Right cardiac atrium (tissue), 5 donors: ENCODE measurements at places on chromosomes 4 and X. TPM values are rescaled to one million over a fixed set of nuclear protein-coding genes. Genes with fewer than 3 reads are reported as not detected.

- peak; percentile 43 for DNase-seq
These were observed 70.8 kb upstream of the HHIP start for GRCh38 chr4:144575181-144575580.

DNA sequence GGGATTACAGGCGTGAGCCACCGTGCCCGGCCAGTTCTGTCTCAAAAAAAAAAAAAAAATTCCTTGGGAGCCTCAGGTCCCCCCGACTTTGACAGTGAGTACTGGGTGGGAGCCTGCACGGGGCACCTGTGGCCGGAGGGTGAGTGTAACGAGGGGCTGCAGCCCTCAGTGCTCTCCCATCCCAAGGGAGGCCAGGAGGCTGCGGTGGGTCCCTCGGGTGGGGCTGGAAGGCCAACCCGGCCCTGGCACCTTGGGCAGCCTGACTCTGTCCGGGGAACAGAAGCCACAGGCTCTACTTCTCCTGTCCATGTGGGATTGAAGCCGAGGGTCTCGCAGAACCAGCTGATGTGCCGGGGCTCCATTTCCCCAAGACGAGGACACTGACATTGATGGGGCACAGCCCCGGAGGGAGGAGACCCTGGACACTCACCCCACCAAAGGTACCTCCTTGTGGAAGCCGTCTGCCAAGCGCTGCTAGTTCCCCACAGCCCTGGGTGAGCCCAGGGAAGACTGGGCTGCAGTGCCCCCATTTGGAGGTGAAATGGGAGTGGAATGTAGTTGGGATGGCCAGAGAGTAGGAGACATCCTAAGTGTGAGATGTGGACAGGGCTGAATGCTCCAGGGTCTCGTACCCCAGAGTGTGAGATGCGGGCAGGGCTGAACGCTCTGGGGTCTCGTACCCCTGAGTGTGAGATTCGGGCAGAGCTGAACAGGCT is 2.3 kb upstream of the SLC26A1 start:
- DNase-seq, result peak; percentile 48

LGI2 gene
- total RNA-seq, result 5.2 TPM

SYTL5 gene
- 0.06 TPM for total RNA-seq

MAGEC1 gene
- total RNA-seq, result not detected

GRCh38 chr4:109436504-109436903 is 2.9 kb downstream of the SEC24B start:
- DNase-seq, result no peak

- DNase-seq, result no peak
These were observed 20.4 kb downstream of the TMEM165 start for GRCh38 chr4:55416176-55416575.

GRCh38 chr4:8177956-8178355 is 19.3 kb upstream of the ABLIM2 start:
- DNase-seq, result no peak

GRCh38 chr4:156614536-156614935 is 357.1 kb downstream of the PDGFC start:
- DNase-seq, result no peak

GRCh38 chr4:153156263-153156662 is 48.0 kb upstream of the TRIM2 start:
- no peak for DNase-seq

AMTN gene
- not detected for total RNA-seq

- no peak for DNase-seq
These were observed 27.3 kb upstream of the ACSL4 start for GRCh38 chrX:109760209-109760921.

MAGEA2B gene
- total RNA-seq, result not detected

DNA sequence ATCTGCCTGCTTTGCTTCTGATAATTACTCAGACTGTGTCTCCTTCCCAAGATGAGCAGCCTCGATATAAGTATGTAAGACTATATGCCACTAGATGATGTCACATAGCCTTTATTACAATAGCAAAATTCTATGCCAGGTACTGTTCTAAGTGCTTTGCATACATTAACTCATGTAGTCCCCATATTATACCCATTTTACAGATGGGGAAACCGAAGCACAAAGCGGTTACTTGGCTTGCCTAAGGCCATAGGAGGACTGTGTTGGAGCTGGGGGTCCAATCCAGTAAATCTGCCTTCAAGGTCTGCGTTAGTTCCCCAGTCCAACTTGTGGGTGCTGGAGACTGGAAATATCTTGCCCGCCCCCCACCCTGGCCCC is 826 bp upstream of the SCML1 start:
- DNase-seq, result no peak

- DNase-seq, result no peak
These were observed 417.3 kb downstream of the SPRY1 start for GRCh38 chr4:123813901-123814300.

MORC4 gene
- 3.7 TPM for total RNA-seq

SLC39A8 gene
- total RNA-seq, result 79.9 TPM

SERPINA7 gene
- total RNA-seq, result not detected

DNA sequence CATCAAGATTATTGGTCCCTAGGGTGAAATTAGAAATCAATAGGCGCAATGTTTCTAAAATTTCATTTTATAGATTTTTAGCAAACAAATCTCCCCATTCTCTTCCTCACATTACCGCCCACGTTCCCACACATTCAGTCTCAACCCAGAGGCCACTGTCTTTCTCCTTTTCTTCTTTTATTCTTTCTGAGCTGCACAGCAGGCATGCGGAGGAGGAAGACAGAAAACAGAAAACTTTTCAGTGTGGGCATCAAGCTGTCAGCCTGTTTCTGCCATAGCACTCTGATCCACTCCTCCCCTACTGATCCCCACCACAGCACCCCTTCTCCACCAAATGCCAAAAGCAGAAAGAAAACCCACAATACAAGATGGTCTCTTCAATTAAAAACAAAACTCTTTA is 94.8 kb upstream of the ADAMTS3 start:
- no peak for DNase-seq

DNA sequence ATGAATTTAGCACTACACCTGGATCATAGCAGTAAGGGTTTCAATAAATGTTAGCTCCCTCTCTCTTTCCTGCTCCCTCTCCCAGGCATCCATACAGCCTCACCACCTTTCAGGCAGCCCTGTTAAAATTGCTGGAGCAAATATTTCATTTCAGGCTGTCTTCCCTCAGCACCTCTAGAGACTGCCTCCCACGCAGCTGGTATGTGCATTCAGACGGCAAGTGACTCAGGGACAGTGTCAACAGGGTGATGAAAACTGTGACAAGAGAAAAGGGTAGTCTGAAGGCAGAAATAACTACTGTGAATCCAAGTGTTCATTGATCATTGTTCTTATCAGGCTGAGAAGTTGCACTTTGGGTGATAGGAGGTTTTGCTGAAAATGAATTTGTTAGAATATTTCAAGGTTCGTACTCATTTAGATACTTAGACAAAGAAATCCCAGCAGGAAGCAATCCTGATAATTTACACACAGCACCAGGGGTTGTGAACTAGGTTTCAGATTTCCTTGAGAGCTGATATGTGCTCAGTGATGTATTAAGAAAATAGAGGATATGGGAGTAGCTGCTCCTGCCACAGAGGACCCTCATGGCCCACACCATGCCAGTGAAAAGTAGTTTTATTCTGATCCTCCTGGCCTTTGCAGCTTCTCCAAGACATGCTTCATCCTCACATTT is 424.2 kb downstream of the FGF13 start:
- DNase-seq, result no peak

CDX4 gene
- not detected for total RNA-seq

- DNase-seq, result no peak
These were observed 13.6 kb downstream of the SMIM20 start for GRCh38 chr4:25927361-25928195.

- DNase-seq, result no peak
These were observed 33.7 kb upstream of the SPP1 start for GRCh38 chr4:87941537-87942392.

DNA sequence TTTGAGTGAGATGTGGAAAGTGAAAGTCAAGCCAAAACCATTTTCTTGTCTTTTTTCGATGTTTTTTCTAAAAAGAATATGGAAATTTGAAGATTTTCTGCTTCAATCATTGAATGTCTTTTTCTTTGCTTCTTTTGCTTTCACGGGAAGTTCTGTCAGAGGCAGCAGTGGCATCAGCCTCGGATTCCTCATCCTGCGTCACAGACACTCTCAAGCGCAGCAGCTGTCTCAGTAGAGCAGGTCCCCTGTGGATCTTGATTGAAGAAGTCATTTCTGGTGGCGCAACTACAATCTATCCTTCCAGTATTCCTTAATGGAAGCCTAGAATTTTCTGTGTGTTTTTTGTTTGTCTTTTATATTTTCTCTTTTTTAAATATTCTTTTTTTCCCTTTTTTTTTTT is 52.7 kb upstream of the NEIL3 start:
- no peak for DNase-seq

DNA sequence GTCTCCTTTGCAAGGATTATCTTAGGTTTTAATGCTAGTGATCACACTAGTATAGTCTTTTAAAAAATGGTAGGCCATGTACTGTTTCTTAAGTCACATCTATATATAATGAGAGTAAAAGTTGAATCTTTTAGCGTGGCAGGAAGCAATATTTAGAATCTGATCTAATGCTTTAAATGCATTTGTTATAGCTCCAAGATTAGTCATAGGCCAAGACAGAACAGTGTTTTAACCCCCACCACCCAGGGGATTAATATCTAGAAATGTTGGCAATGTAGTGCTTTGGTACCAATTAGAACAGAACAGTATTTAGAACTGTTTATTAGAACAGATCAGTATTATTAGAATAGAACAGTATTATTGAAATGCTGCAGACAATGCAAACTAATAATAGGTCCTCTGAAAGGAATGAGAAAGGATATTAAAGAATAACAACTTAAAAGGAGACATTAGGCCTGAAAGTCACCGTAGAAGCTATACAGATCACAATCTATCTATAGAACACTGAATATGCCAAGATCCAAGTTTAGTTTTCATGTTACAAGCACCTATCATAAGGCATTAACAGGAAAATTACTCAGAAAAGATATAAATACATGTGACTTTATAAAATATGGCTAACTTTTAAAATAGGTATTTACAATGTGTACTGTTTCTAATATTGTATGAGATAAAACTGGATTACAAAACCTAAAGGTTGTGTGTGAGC is 146.2 kb downstream of the NPNT start:
- DNase-seq, result no peak

- no peak for DNase-seq
These were observed 45.3 kb downstream of the ANK2 start for GRCh38 chr4:113094802-113095201.

DNA sequence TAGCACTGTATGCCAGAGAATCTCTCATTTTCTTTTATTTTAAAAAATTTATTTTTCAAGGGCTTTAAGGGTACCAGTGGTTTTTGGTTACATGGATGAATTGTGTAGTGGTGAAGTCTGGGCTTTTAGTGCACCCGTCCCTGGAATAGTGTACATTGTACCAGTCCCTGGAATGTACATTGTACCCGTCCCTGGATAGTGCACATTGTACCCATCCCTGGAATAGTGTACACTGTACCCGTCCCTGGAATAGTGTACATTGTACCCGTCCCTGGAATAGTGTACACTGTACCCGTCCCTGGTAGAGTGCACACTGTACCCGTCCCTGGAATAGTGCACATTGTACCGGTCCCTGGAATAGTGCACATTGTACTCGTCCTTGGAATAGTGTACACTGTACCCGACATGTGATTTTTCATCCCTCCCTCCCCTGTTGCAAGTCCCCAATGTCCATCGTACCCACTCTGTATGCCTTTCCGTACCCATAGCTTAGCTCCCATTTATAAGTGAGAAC is 56.1 kb upstream of the HELT start:
- DNase-seq, result no peak

- DNase-seq, result no peak
These were observed 665 bp downstream of the PSMD10 start for GRCh38 chrX:108090491-108091263.

USP17L20 gene
- not detected for total RNA-seq

IL1RAPL2 gene
- not detected for total RNA-seq

DNA sequence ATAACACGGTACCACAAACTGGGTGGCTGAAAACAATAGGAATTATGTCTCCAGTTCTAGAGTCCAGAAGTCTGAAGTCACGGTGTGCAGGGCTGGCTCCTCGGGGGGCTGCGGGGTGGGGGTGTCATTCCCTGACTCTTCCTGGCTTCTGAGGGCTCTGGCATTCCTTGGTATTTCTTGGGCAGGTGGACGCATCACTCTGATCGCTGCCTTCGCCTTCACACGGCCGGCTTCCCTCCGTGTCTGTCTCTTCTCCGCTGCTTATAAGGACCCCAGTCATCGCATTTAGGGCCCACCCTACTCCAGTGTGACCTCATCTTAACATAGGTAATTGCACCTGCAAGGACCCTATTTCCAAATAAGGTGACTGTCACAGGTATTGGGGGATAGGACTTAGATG is 134.6 kb downstream of the CPZ start:
- DNase-seq, result no peak

UGT2B17 gene
- total RNA-seq, result not detected

- no peak for DNase-seq
These were observed 27.6 kb downstream of the UGT8 start for GRCh38 chr4:114626196-114626595.

DNA sequence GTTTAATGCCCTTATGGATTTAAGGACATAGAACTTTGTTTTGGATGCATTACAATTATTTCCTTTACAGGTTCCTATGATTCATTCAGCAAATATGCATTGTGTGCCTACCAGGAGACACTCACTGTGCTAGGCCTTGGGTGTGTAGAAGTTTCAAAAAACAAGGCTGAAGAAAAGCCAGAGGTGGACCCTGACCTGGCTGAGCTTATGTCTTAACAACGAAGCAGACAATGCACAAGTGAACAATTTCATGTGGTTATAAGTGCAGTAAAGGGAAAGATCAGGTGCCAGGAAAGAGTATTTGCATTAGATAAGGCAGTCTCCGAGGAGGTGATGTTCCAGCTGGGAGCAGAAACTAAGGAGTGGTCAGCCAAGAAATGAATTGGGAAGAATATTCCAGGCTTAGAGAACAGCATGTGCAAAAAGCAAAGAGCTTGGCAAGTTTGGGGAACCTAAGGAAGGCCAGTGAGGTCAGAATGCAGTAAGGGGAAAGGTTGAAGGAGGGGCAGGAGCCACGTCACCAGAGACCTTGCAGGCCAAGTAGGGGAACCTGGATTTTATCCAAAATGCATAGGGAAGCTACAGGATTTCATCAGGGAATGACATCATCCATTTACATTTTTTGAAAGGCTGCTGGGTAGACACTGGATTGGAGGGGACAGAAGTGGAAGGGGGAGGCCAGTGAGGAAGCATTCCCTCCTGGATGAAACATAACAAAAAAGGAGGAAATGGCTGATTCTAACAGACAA is 193.6 kb downstream of the SOWAHB start:
- no peak for DNase-seq

MAGEC2 gene
- not detected for total RNA-seq

ALB gene
- total RNA-seq, result 9.6 TPM

RTL9 gene
- total RNA-seq, result 0.32 TPM

- DNase-seq, result no peak
These were observed 122.5 kb upstream of the CLNK start for GRCh38 chr4:10806953-10807645.

DNA sequence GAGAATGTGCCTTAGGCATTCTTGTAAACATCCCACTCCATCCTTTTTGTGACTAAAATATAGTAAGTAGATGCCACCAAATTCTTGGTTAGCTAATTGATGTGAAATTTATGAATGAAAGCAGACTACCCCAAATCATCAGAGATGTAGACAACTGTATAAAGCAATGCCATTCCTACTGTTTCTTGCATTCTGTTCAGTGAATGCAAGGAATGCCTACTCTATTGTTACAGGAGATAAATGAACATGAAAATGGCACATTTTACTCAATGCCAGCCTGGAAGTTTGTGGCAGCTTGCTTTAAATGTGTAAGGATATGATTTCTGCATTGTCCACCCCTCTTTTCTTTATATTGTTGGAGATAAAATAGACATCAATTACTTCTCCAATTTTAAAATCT is 317.9 kb downstream of the LDB2 start:
- DNase-seq, result no peak

GRCh38 chrX:13983734-13984133 is 46.0 kb downstream of the GEMIN8 start:
- DNase-seq, result no peak
